NCI-H2227 treated with DMSO at 0.1 percent for 48 hours (cell line): ENCODE measurements at places on chromosomes 6 and 20.

- no peak for DNase-seq
Measured at GRCh38 chr6:34527751-34528670, 28.1 kb downstream of the SPDEF start.

- DNase-seq: no peak
Measured at GRCh38 chr20:51043811-51044210, 20.9 kb upstream of the KCNG1 start.

GRCh38 chr6:170137176-170137891 lies 153.5 kb downstream of the DLL1 start:
- DNase-seq: no peak

DNA sequence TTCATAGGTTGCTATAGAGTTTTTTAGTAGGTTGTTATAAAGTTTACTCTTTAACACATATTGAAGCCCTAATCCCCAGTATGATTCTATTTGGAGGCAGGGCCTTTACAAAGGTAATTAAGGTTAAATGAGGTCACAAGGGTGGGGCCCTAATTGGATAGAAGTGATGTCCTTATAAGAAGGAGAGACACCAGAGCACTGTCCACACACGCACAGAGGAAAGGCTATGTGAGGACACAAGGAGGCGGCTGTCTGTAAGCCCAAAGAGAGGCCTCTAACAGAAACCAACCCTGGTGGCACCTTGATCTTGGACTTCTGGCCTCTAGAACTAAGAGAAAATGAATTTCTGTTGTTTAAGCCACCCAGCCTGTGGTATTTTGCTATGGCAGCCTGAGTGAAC lies 98.5 kb downstream of the GJA10 start:
- no peak for DNase-seq

GRCh38 chr6:138523347-138524210 lies 24.3 kb upstream of the NHSL1 start:
- no peak for DNase-seq
